NCI-H146 (cell line): ENCODE measurements at places on chromosomes 11 and 22.

GRCh38 chr11:40294741-40295140 is 1164.7 kb downstream of the LRRC4C start:
- DNase-seq: no peak

DNA sequence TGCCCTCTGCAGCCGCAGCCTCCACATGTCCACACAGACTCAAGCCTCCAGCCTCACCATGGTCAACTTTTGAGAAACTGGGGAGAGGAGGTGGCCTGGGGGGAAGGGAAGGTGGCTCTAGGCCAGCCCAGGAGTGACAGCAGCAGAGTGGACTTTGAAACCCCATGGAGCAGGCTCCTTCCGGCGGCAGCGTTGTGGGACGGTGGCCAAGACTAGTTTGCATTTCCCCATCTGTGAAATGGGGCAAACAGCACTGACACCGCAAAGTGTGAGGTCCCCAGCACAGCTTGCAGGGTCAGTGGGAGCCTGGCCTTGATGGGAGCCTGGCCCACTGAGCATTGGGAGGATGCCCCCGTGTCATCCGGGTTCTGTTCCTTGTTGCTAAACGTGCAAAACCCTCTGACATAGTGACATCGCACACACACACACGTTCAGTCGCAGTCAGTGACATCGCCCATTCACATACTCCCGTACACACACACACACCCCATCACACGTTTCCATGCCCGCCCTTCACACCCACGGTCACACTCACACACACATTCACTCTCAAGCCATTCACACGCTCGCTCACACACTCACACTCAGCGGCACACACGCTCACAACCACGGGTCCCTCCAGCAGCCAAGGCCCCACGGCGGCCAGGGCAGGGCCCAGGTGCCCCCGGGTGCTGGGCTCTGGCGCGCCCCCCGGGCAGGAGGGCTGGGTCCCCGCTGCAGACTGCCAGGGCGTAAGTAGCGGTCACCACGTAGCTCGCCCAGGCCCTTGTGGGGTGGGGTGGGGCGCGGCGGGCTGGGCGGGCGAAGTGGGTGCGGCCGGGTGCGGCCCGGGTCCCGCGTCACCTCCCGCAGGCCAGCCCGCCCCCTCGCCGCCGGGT is 585 bp downstream of the CYB5R3 start:
- peak; percentile 49 for DNase-seq

DNA sequence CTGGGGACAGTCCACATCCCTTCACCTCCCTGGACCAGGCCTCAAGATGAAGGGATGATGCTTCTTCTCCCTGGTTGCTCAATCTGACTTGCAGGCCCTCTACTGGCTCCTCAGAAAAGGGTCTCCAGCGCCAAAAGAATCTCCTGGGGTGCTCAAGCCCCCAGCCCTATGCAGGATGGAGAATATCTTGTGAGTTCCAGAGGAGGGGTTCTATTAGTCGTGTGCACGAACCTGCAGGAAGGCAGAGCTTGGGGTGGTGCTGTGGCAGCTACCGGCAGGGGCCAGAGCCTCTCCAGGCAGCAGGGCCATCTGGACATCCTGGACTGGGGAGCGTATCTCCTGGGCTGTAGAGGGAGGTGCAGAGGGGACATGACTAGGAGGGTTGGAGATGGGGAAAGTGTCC is 1339.5 kb downstream of the BRD1 start:
- DNase-seq: no peak

GRCh38 chr11:78149646-78150045 is 10.2 kb upstream of the ALG8 start:
- DNase-seq: no peak

DNA sequence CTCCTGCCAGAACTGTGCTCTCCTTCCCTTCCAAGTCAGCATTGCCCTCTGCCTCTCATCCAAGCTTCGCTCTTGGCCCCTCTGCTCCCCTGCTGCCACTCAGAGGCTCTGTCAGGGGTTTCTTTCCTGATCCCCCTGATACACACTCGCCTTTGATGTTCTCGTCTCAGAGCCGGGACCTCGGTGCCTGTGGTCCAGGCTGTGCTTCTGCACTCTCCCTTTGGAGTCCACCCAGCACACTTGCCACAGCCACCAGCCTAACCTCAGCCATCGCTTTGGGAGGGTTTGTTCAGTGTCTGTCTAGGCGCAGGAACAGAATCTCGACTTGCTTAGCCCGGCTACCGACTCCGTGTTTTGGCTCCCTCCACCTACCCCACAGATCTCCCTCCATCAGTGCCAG is 29.1 kb downstream of the PPFIA1 start:
- no peak for DNase-seq

- DNase-seq: no peak
Observed at GRCh38 chr11:120540744-120541465, 29.4 kb downstream of the GRIK4 start.

DNA sequence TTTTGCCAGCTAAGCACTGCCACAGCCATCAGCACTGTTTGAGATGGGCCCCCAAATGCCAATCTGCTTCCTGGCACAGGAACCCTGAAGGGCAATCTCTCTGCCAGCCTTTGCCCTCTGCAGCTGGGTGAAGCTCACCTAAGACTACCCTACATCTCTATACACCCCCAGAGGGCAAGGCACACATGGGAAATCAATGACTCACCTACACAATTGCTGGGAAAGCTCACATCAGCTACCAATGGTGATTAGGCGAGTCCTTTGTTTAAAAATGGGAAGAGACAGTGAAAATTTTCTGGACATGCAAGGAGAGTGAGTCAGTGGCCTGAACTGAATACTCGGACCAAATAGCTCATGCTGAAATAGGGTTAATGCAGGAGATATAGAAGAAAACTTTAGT is 12.6 kb upstream of the PRDM11 start:
- no peak for DNase-seq

DNA sequence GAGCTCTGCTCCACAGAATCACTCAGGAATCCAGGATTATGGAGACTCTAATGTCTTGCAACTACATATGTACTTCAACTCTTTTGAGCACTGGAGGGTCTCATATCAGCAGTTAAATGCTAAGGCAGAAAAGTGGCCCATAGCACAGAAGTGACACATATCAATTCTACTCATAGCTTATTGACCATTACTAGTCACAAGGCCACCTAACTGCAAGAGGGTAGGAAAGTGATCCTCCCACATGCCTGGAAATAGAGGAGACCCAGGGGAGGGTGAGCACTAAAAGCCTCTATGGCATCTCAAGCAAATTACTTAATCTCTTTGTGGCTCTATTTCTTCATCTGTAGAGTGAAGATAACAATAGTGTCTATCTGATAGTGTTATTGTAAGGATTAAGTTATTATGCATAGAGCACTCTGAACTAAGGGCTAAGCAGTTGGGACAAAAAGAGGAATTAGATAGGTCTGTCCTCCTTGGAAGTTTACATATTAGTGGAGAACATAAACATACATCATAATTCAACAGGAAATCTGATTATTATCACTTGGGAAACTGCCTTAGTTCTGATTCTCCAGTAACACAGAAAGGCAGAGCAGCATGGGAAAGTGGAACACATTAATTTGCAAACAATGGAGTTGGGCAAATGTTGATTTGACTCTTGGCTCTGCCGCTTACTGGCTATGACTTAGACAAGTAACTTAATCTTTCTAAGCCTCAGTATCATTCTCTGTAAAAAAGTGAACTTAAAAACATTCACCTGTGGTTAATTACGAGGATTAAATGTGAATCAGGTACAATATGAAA is 25.1 kb upstream of the USP47 start:
- no peak for DNase-seq

GRCh38 chr11:72584293-72584938 is 89.8 kb downstream of the PDE2A start:
- DNase-seq: no peak

- no peak for DNase-seq
Observed at GRCh38 chr11:131633921-131634715, 263.7 kb downstream of the NTM start.

- DNase-seq: peak; percentile 82
Observed at GRCh38 chr22:22195265-22196017, 49.1 kb upstream of the VPREB1 start.

DNA sequence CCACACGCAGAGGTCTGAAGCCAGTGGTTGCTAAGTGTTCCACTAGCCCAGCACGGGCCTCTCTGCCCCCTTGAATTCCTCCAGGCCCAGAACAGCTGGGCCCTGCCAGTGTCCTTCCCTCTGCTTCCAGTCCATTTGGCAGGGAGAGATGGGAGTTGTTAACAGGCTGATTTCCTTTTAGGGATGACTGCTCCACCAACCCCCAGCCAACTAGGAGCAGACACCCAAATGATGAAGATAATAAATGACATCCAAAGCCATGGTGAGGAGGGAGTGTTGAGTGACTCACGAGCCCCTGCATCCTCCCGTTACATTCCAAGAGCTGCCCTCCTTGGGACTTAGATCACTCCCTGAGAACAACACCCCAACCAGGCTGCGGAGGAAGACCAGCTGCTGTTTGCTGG is 20.6 kb downstream of the PARVA start:
- no peak for DNase-seq

- no peak for DNase-seq
Observed at GRCh38 chr11:61133956-61134662, 27.1 kb downstream of the VPS37C start.

GRCh38 chr11:89420981-89421380 is 70.2 kb downstream of the NOX4 start:
- DNase-seq: no peak

DNA sequence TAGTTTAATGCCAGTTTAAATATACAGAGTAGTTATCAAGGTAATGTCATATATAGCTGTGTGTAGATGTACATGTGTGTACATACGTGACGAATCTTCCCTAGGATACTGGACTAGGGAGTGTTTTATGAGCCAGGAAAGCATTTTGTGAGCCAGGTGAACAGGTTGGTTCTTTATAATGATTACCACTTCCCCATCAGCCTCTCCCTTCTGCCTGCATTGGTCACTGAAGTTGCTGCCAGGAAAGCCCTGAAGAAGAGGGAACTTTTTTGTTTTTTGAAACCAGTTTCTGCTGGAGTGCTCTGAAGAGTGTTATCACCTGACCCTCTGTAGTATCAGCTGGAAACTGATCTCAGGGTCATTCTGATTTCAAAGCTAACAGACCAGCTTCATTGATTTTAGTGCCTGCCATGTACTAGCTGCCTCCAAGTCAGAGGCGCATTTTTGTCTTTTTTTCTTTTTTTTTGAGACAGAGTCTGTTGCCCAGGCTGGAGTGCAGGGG is 14.2 kb upstream of the ST14 start:
- no peak for DNase-seq

GRCh38 chr22:48832592-48832991 is 995.1 kb downstream of the BRD1 start:
- no peak for DNase-seq

- peak; percentile 4 for DNase-seq
Observed at GRCh38 chr11:84089072-84090057, 803.2 kb upstream of the CCDC90B start.

- DNase-seq: no peak
Observed at GRCh38 chr22:35311551-35311999, 11.9 kb downstream of the TOM1 start.

- no peak for DNase-seq
Observed at GRCh38 chr11:104322696-104323095, 158.7 kb upstream of the PDGFD start.

GRCh38 chr11:70082829-70083228 is 4.7 kb downstream of the ANO1 start:
- no peak for DNase-seq

- no peak for DNase-seq
Observed at GRCh38 chr11:35624316-35624715, 6.1 kb downstream of the FJX1 start.

DNA sequence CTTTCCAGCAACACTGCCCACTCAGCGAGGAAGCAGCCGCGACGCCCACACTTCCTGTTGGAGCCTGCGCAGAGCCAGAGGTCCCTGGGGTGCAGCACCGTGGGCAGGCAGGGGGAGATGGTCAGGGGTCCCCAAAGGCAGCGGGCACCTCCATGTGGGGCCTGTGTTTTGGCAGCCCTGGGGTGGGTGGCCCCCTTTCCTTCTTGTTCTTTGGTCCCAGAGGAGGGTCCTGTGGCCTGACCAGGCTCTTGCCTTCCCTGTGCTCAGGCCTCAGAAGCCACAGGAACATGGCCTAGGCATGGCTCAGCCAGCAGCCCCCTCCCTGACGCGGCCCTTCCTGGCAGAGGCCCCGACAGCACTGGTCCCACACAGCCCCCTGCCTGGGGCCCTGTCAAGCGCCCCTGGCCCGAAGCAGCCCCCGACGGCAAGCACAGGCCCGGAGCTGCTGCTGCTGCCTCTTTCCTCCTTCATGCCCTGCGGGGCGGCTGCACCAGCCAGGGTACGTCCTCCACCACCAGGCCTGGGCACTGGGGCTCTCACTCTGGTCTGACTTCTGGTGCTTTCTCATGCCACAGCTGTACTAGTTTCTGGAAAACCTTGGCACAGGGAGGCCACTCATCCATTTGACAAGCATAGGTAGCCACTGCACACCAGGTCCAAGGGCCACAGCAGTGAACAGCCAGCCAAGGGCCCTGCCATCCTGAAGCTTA is 47.1 kb downstream of the PISD start:
- no peak for DNase-seq

DNA sequence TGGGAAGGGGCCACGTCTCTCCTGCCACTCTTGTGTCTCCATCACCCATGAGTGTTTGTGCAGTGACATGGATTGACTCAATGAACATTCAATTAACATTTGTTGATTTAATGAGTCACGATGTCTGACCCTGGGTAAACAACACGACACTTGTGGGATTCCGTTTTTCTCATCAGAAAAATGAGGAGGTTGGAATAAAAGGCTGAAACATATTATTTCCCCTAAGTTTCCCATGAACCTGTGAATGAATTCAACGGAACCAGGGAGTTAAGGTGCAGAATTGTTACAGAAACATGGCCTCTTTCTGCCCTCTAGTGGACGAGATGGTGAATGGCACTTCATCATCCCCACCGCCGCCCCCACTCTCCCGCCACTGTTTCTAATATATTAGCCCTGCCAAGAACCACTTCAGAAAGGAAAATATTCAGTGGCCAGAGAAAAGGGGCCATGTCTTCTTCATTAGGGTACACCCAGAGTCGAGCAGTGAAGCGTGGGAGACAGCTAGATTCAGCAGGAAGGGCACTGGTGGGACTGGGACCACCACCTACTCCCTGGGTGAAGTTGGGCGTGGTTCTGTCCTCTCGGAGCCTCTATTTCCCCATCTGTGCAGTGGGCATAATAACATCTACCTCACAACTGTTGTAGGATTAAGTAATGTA is 46.3 kb upstream of the SYT13 start:
- DNase-seq: peak; percentile 9

DNA sequence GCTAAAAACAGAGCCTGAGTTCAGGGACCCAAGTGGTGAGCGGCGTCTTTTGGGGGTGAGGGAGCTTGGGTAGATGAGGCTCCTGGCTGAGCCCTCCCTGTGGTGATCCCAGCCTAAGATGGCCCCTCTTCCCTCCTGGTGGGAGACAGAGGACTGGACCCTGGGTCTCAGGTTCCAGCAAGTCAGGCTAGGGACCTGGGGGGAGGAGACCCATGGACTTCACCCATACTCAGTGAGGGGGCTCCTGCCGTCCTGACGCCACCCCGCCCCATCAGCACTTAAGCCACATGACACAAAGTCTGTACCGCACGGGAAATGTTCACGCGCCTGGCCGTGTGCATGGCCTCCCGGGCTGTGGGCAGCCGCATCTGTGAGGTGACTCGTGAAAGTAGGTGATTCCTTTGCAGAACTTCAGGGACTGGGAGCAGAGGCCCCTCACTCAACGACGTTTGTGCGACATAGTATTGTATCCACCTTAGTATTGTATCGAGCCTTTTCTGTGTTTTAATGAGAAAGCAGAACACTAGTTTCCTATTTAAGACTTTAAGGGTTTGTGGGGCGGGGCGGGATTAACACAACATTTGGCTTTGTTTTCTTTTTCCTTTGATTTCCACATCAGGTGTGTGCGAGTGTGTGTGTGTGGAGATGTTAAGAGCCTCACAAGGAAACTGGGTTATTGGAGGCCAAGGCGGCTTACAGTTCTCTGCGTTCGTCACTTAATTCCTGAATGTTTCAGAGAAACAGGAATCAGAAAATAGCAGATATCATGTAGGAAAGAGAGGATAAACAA is 18.4 kb upstream of the TMEM191C start:
- DNase-seq: no peak
